Fibroblast of villous mesenchyme (primary cell): ENCODE measurements at places on chromosomes 5 and 9. TPM values are rescaled to one million over a fixed set of nuclear protein-coding genes. Genes with fewer than 3 reads are reported as not detected.

GRCh38 chr9:94649100-94649819 is 9.9 kb upstream of the FBP1 start:
- DNase-seq, result peak; percentile 29

- no peak for DNase-seq
Measured at GRCh38 chr9:126024581-126025230, 277.5 kb downstream of the PBX3 start.

DNA sequence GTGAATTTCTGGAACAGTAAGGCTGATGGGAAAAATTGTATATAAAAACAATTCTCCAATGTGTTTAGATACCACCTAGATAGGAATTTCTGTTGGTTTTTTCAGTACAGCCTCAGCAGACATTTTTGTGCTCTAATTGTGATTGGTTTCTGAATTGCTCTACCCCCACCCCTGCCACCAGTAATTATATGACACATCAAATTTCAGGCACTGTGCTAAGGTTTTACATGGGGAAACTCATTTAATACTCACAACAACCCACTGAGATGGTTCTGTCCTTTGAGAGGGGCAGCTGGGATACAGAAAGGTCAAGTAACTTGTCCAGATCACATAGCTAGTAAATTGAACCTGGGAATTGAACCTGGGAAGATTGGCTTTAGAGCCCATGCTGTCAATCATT is 288.0 kb downstream of the ARHGEF28 start:
- DNase-seq, result no peak

GRCh38 chr5:176619203-176619568 is 9.2 kb upstream of the GPRIN1 start:
- peak; percentile 84 for DNase-seq

- no peak for DNase-seq
Measured at GRCh38 chr5:92444888-92445287, 1061.8 kb upstream of the ARRDC3 start.

DNA sequence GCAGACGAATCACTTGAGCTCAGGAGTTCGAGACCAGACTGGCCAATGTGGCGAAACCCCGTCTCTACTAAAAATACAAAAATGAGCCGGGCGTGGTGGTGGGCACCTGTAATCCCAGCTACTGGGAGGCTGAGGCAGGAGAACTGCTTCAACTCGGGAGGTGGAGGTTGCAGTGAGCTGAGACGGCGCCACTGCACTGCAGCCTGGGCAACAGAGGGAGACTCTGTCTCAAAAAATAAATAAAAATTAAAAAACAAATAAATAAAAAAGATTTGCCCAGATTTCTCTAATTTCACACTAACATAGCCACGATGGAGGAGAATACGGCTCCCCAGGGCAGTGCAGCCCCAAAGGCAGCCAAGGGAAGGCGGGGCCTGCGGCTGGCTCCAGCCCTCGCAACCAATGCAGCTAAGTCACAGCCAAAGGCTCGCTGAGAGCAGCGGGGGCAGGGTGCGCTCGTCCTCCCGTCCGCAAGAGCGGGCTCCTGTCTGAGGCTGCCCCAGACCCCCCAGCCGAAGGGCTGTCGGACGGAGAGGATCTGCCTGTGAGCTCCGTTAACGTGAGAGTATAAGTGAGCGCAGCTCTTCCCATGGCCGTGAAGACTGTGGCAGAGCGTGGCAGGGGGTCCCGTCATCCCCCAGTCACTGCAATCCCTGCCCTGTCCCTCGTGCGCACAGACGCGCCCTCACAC is 43.5 kb downstream of the SLC12A7 start:
- DNase-seq, result no peak

DNA sequence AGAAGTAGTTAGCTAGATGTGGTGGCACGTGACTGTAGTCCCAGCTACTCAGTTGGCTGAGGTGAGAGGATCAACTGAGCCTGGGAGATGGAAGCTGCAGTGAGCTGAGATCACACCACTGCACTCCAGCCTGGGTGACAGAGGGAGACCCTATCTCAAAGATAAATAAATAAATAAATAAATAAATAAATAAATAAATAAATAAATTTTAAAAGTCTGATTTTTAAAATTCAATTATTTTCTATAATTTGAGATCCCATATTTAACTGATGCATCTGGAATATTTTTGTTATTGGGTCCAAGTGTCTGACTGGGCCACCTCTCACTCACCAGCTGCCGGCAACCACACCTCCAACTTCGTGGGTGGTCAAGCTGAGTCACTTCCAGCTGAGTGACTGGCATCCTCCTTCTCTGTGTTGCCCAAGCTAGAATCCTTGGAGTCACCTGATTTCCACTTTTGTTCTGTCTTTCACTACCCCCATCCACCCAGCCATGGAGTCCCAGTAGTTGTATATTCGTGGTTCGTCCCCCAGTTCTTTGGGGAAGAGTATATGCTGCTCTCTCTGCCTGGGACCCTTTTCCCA is 70.9 kb downstream of the EGFLAM start:
- DNase-seq, result no peak

- DNase-seq, result no peak
Measured at GRCh38 chr5:145931718-145932117, 4.7 kb upstream of the SH3RF2 start.

GRCh38 chr9:91477106-91477505 is 53.5 kb upstream of the NFIL3 start:
- no peak for DNase-seq

DNA sequence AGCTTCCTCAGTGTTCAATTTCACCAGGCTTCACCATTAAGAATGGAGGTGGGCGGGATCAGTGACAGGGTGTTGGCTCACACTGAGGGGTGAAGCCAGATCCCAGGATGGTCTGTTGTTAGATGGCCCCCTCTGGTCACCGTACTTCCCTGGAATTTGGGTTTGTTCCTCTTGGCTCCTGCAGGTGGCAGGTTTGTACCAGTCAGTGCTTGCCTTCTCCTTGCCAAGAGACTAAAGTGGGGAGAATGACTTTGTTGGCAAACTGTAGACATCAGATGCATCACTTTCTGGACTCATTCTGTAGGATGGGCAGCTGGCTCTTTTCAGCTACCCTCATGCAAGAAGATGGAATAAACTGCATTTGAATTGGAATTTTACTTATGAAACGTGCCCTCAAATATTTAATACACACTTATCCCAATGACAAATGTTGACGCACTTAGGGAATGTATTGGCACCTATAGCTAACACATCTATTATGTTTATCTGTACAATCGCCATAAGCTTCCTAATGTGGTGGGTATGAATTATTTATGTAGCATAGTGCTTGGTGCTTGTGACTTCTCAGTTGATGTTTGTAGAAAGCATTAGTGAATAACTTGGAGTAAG is 31.4 kb upstream of the ANKRD55 start:
- peak; percentile 17 for DNase-seq

- DNase-seq, result no peak
Measured at GRCh38 chr5:177428574-177429217, 2.2 kb downstream of the GRK6 start.

The LCNL1 gene
- 3.2 and 3.5 TPM in 2 replicates for total RNA-seq

The PDE8B gene
- total RNA-seq, result 0.64 and 6.0 TPM in 2 replicates

The ZFP2 gene
- total RNA-seq, result under 0.01 and 0.86 TPM in 2 replicates
